ENCODE measurements at places on chromosomes 16 and 17.

DNA sequence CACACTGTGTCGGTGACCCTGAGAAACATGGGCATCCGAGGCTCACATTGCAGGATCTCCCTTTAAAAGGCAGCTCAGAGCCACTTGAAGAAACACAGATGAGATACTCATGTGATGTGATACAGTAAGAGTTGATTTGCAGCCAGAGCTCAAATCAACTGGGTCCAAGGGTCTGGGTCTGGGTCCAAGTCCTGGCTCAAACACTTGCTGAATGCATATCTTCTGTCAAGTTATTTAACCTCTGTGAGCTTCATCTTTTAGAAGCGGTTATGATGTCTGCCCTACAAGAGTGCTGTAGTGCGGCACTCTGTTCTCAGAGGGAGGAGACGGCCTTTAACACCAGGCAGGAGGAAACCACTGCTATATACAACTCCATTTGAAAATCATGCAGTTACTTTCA is 6.4 kb downstream of the KRT38 start:
- no peak for DNase-seq

- DNase-seq, result no peak
These were observed 443.2 kb downstream of the XYLT1 start for GRCh38 chr16:17027488-17028129.

- no peak for DNase-seq
These were observed 65.5 kb upstream of the DOC2B start for GRCh38 chr17:246851-247421.

DNA sequence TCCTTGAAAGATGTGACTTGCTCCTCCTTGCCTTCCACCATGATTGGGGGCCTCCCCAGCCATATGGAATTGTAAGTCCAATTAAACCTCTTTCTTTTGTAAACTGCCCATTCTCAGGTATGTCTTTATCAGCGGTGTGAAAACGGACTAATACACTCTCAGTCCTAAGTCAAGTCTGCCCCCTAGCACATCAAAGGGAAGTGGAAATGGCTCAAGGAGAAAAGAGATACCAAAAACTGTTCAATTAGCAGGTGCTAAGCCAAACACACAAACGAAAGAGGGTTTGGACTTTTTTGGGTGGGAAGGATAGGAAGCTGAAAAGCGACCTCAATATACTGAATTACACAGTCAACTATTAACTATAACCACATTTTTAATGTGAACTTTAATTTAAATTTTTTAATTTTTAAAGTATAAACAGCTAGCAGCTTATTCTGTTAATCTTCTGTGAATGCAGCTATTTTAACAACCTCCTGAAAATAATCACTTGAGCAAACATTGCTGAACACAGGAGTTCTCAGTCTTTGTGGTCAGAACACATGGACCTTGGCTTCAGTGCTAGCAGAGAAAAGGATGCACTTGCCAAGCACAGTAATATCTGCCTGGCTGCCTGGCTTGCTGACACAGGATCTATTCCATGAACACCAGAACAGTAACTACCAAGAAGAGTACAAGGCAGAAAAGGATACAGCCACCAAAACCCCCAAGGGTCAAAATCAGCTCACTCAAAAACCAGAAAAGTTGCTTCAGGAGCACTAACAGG is 10.9 kb downstream of the ZNF18 start:
- no peak for DNase-seq

DNA sequence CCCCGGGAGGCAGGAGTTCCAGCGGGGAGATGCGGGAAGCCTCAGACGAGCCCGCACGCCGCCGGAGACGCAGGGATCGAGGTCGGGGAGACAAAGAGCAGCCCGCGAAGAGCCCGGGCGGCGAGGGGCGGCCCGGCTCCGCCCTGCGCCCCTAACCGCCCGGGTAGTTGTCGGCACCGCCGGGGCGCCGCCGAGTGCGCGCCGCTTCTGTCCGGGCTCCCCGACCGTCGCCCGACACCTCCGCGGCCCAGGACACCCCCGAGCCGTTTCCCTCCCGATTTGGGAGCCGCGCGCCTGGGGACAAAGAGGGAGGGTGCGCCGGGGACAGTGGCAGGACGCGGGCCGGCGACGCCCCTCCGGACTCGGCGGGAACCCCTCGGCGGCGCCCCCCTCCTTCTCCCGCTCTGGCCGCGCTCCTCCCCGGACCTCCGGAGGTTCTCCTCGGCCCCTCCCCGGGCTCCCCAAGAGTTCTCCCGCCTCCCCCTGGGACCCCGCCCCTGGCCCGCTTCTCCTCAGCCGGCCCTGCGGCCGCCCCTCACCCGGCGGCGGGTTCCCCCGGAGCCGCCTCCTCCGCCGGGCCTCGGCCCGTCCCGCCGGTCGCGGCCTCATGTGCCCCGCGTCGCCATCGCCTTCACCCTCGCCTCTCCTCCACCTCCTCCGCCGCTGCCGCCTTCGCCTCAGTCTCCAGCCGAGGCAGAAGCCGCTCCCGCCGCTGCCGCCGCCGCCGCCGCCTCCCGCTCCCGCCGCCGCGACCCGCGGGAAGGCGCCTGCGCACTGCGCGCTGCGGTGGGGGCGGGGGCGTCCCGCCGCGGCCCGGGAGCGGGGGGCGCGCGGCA is at the start of gene GJC1:
Gene GJC1 (minus strand): TSS at position 765 of the 836 bp plus-strand sequence. CDS start 24,470 bp downstream, outside the sequence.
- DNase-seq, result no peak

DNA sequence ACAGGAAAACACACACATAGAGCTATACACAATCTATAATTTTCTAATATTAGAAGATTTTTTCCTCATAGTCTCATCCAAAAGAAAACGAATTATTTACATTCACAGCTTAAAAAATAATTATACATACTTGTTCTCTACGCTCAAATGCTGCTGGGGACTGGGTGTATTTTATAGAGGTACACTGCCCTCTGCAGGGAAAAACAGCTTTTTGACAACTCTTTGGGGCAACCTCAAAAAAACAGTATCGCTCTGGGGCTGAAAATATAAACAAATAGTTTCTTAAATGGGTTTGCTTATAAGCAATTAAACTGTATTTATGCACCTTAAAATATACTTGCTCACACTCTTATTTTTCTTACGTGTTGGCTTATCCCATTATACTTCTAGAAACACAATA is 261.8 kb upstream of the PSMD7 start:
- no peak for DNase-seq

GRCh38 chr17:75181110-75181509 is 1.6 kb downstream of the SUMO2 start:
- DNase-seq, result no peak

- no peak for DNase-seq
These were observed 36.6 kb downstream of the ARHGAP23 start for GRCh38 chr17:38464723-38465390.

DNA sequence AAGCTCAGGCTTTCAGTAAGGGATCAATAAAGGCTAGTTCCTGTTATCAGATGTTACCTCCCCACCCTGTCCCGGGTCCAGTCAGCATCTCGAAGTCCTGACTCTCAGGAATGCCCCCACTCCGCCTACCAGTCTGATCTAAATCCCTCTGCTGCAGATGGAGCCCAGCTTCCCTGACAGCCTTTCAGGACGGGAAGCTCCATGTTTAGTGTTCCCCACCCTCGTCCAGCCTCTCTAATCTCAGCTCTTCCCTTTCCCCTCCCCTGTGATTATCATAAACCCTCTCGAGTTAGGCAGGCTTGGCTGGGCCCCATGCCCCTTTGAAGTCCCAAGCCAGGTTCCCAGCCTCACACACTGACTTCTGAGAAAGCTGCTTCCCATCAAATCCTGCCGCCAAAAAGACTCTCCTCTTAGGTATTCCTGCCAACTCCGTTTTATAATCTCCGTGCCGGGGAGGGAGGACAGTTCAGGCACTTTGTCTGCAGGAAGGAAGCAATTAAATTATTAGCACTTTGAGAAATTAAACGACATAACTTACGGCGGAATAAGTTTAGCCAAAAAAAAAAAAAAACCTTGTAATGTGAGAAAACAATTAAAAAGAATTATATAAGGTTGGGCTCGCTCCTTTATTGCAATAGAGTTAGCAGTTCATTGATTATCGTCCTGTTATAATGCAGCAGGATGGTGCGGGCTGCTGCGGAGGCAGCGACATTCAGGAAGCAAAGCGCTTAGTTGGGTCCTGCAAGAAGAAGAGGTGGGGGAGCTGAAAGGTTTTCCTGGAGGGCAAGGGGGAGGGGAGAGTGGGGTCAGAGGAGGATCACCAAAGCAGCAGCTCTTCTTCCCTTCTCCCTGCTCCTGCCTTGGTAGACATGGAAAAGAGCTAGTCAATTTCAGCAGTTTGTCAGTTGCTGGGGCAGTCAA is 16.8 kb upstream of the ETV4 start:
- no peak for DNase-seq

- DNase-seq, result no peak
These were observed 13.6 kb downstream of the CCDC92B start for GRCh38 chr17:2735896-2736295.

- DNase-seq, result peak; percentile 55
These were observed 53.2 kb upstream of the ZNF750 start for GRCh38 chr17:82892899-82893565.

DNA sequence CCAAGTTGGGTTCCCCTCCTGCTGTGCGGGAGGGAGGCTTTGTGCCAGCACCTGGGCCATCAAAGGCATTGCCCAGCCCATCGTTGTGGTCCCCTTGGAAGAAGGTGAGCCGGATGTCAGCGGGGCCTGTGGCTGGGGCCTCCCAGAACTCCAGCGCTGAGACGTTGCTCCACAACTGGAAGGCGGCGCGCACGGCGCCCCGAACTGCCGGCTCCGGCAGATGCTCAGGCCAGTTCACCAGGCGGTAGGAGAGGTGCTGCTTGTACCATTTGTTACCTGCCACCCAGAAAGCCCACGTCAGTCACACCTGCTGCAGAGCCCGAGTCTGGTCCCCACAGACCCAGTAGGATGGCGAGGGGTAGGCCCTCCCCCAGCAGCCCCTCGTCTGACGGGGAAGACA is 12.4 kb downstream of the C17orf50 start:
- DNase-seq, result no peak

GRCh38 chr17:45388604-45389325 is 43.9 kb downstream of the ARHGAP27 start:
- DNase-seq, result no peak

GRCh38 chr17:4514206-4514605 is 15.5 kb downstream of the SPNS2 start:
- DNase-seq, result no peak

DNA sequence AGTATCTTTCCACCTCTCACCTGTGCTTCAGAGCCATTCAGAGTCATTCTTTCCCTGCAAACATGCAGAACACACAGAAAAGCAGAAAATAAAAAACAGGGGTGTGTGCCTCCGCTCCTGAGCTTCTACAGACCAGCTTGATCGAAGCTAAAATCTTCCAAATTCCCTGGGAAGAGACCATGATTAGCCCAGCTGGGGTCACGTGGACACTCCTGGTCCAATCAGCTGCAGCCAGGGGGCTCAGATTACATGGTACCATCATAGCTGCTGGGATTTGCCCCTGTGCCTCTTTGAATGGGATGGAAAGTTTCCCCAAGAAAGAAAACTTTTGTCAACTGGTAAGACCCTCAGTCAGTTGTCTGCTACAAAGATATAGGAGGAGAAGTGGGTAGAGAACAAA is 159.9 kb downstream of the TMEM114 start:
- DNase-seq, result no peak

- no peak for DNase-seq
These were observed 16.0 kb downstream of the MAP2K6 start for GRCh38 chr17:69430488-69430887.

DNA sequence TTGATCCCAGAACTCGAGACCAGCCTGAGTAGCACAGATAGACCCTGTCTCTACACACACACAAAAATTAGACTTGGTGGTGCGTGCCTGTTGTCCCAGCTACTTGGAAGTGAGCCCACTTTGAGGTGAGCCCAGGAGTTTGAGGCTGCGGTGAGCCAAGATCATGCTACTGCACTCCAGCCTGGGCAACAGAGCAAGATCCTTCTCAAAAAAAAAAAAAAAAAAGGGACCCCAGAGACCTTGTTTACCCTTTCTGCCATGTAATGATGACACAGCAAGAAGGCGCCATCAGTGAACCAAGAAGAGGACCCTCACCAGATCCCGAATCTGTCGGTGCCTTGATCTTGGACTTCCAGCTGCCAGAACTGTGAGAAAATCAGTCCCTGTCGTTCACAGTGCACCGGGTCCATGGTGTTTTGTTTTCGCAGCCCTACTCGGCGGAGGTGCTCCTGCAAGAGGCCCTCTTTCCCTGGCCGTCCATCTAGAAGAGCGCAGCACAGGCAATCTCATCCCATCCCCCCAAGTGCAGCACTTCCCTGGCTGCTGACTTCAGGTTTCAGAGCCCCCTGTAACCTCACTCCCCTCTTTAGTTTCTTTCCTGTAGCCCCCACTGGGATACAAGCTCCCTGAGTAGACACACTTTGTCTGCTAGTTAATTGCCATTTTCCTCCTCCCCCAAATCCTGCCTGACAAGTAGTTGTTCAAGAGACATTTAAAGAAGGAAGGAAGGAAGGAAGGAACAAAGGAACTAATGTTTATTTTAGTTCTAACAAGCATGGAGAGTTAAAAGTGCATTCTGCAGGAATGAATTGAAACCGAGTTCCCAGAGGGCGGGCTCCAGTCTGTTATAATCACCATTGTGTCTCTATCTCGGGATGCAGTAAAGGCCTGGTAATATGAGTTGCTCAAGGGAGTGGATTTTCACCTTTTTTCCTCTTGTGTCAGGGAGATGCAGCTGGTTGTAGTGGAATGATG is 115.3 kb downstream of the SNX29 start:
- no peak for DNase-seq

DNA sequence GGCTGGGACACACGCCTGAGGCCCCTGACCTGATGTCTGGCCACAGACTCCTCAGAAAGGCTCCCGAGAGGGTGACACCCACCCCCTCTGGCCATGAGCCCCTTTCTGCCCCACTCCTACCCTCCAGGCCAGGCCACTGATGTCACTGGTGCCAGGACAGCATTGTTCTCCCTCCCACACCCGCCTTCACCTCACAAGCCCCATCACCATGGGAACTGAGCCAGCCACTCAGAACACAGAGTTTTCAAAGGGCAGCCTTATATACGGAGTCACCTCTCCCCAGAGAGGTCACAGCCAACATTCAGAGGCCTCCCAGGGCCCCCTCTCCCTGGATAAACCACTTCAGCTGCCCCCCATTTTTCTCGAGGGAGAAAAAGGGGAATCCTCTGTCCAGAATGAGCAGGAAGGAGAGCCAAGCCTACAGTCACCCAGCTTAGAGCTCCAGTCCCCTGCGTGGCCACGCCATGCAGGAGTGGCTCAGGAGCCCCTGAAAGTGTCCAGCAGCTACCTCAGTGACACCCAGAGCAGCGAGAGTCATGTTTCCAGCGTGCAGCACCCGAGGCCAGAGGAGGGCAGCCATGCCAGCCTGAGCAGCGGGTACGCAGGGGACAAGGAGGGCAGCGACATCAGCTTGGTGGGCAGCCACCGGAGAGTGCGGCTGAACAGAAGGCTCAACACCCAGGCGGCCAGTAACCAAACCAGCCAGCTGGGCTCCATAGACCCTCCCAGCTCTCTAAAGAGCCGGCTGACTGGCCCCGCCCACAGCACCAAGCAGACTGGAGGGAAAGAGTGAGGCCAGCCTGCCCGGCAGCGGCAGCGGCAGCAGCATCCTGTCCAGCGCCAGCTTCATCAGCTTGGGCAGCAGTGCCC is at the start of gene C16orf82:
Gene C16orf82 (plus strand): TSS at position 260 of the 870 bp plus-strand sequence.
- no peak for DNase-seq
